Endothelial cell of umbilical vein (primary cell): ENCODE measurements at places on chromosomes 1 and 21. TPM values are rescaled to one million over a fixed set of nuclear protein-coding genes. Genes with fewer than 3 reads are reported as not detected.

The LRRC38 gene
- polyA plus RNA-seq = not detected in 2 replicates

The TPTE gene
- not detected in 2 replicates for polyA plus RNA-seq

The C4BPB gene
- polyA plus RNA-seq = not detected in 2 replicates

The PKNOX1 gene
- 15.8 and 23.6 TPM in 2 replicates for polyA plus RNA-seq

The DTL gene
- 10.1 and 11.2 TPM in 2 replicates for polyA plus RNA-seq

The L1TD1 gene
- 0.01 TPM in 1 of 2 replicates, not detected in the other for polyA plus RNA-seq

The FTCD gene
- polyA plus RNA-seq = 0.06 TPM in 1 of 2 replicates, not detected in the other

The PLPPR5 gene
- not detected in 2 replicates for polyA plus RNA-seq

- no peak overlapping the region for H3K4me3 ChIP-seq
- DNase-seq = peak; percentile 41
- H3K27me3 ChIP-seq = peaks cover 1% of the 10 kb centered on the region
- H3K4me1 ChIP-seq = peaks cover 17% of the 10 kb centered on the region
Observed at GRCh38 chr1:206464456-206464964, 5.8 kb upstream of the IKBKE start.

- no peak overlapping the region for H3K4me3 ChIP-seq
- no peaks in the 10 kb centered on the region for H3K36me3 ChIP-seq
- no peaks in the 10 kb centered on the region for H3K27me3 ChIP-seq
- H3K27ac ChIP-seq = no peak overlapping the region
- H3K4me1 ChIP-seq = no peaks in the 10 kb centered on the region
Observed at GRCh38 chr1:186059311-186059710, 315.7 kb downstream of the TPR start.

DNA sequence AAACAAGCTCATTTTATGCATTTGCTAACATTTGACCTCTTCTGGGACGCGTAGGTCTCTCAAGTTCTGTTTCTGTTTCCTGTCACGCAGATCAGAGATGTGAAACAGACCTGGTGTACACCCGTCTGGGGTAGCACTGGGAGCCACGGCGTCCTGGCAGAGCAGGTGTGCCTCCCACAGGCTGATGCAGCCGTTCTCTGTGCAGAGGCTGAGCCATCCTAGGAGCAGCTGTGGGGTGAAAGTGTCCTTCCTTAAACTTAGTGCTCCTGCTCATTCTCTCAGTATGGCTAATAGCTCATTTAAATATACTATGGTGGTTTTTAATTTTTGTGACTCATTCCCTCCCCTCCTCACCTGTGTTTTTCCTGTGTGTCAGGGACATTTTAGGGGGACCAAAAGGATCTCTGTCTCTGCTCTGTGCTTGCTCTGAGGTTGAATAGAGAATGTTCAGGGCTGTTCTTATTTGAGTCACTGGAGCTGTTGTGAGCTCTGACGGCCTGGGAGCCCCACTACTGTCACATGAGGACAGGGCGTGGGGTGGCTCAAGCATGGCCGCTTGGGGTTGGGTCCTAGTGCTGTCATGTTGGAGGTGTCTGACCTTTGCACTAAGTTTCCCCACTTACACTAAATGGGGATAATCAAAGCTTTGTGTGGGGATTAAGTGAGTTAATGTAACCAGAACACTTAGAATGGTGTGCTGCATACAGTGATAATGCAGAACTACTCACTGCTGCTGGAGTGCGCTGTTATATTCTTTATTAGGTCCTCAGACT lies 43.0 kb downstream of the GALNT2 start:
- DNase-seq = no peak
- H3K27ac ChIP-seq = no peak overlapping the region
- H3K4me3 ChIP-seq = no peak overlapping the region

DNA sequence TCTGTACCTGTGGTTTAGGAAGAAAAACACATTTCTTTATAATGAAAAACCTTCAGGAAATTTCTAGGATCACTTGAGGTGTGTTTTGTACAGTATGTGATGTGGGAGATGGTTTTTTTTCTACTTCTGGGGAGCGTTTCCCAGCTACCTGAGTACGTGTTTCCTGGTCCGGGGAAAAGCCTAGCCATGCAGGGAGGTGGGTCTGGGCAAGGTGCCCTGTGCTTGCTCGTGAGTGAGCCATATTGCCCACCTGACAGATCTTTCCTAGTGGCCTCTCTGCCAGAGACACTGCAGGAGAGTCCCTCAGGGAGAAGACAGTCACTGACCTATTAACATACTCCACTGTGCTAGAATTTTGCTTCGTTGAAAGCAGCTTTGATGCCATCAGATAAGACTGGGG lies 41.3 kb downstream of the TRPM2 start:
- no peaks in the 10 kb centered on the region for H3K4me1 ChIP-seq
- no peaks in the 10 kb centered on the region for H3K27me3 ChIP-seq
- no peak overlapping the region for H3K27ac ChIP-seq
- no peaks in the 10 kb centered on the region for H3K36me3 ChIP-seq
- H3K4me3 ChIP-seq = no peak overlapping the region

DNA sequence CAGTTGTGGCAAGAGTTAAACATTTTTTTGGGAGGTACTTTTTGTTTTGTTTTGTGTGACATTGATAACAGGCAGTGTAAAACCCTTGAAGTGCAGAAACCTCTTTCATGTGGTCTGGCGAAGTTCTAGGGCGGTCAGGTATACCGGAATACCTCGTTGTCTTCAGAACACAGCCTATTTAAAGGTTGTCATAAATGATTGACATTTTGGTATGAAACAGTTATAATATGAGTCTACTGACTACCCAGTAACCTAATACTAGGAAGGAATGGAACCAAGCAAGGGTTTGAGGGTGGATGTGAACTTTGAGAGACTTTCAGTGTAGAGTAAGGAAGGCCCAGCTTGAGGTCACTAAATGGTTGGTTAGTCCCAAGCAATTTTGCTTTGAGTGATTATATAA lies 40.5 kb downstream of the PATJ start:
- DNase-seq = no peak
- H3K36me3 ChIP-seq = no peaks in the 10 kb centered on the region
- no peaks in the 10 kb centered on the region for H3K4me1 ChIP-seq
- H3K4me3 ChIP-seq = no peak overlapping the region
- H3K27me3 ChIP-seq = no peaks in the 10 kb centered on the region

DNA sequence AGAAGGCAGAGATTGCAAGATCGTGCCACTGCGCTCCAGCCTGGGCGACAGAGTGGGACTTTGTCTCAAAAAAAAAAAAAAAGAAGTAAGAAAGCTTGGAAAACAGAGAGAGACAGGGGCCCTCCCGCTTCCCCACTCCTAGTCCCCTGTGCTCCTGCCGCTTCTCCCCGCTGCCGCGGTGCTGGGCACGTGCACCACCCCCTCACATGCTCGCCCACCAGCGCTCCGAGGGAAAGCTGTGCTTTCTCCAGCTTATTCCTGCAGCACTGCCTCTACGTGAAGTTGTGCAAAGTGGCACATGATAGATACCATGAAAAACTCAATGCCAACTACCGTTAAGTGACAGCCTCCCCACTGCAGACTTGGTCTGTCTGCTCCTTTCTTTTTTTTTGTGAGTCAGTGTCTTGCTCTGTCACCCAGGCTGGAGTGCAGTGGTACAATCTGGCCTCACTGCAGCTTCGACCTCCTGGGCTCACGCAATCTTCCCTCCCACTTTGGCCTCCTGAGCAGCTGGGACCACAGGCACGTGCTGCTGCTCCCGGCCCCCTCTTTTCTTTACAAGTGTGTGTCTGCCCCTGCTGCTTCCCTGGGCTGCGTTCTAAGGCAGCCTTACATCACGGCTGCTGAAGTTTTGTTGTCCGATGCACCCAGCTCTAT lies 15.4 kb downstream of the SLX9 start:
- H3K27ac ChIP-seq = no peak overlapping the region
- H3K4me3 ChIP-seq = no peak overlapping the region
- DNase-seq = no peak
- H3K27me3 ChIP-seq = no peaks in the 10 kb centered on the region

- DNase-seq = peak; percentile 67
- peak within 1 kb of the TSS; percentile 21 for H3K4me3 ChIP-seq
- H3K27ac ChIP-seq = no peak within 1 kb of the TSS
Observed at GRCh38 chr1:65309304-65310077, at the start of gene DNAJC6. TSS of gene DNAJC6 (plus strand) at chr1:65309543. CDS start at chr1:65309746, 203 bp downstream.

GRCh38 chr1:112517231-112517630 lies 8.5 kb downstream of the WNT2B start:
- H3K27ac ChIP-seq = no peak overlapping the region
- no peak for DNase-seq
- no peaks in the 10 kb centered on the region for H3K27me3 ChIP-seq
- H3K4me1 ChIP-seq = peaks cover 3% of the 10 kb centered on the region
- H3K36me3 ChIP-seq = no peaks in the 10 kb centered on the region
- no peak overlapping the region for H3K4me3 ChIP-seq

GRCh38 chr21:19507682-19508260 lies 1104.2 kb upstream of the TMPRSS15 start:
- H3K27me3 ChIP-seq = no peaks in the 10 kb centered on the region
- no peak overlapping the region for H3K27ac ChIP-seq
- H3K36me3 ChIP-seq = no peaks in the 10 kb centered on the region
- DNase-seq = no peak
- no peaks in the 10 kb centered on the region for H3K4me1 ChIP-seq

DNA sequence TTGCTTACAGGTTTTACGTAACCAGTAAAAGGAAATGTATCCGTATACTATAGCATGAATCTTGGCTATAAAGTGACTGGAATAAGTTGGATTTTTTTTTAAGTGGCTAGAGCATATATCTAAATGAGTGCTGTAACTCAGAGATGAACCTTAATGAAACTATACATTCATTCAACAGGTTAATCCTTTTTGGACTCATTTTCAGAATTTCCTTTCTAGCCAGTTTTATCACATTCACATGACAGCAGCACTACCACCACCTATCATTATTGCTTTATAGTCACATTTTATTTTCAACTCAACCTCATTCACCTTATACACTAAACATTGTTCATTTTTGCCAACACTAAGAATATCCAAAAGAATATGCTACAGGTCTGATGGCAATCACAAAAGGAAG lies 30.6 kb downstream of the FRRS1 start:
- no peak overlapping the region for H3K27ac ChIP-seq
- H3K27me3 ChIP-seq = no peaks in the 10 kb centered on the region
- H3K4me1 ChIP-seq = no peaks in the 10 kb centered on the region
- no peaks in the 10 kb centered on the region for H3K36me3 ChIP-seq
- no peak overlapping the region for H3K4me3 ChIP-seq
- no peak for DNase-seq

DNA sequence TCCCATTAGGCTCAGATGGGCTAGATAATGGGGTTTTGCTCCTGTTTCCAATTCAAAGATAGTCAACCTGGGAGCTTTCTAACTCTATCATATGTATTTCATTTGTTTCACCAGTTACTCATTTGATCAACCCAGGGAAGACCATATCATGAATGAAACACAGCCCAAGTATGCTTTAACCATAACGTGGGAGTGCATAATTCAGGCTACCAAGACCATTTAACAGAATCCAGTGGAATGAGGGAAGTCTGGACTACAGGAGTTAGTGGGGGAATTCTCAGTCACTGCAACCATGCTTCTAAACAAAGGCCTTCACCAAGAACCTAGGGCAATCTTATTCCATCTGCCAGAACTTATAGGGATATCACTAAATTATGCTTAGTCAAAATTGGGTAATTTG lies 15.0 kb upstream of the SLC16A1 start:
- no peak for DNase-seq
- no peak overlapping the region for H3K27ac ChIP-seq
- H3K27me3 ChIP-seq = no peaks in the 10 kb centered on the region
- no peaks in the 10 kb centered on the region for H3K4me1 ChIP-seq
- H3K36me3 ChIP-seq = peaks cover 9% of the 10 kb centered on the region

DNA sequence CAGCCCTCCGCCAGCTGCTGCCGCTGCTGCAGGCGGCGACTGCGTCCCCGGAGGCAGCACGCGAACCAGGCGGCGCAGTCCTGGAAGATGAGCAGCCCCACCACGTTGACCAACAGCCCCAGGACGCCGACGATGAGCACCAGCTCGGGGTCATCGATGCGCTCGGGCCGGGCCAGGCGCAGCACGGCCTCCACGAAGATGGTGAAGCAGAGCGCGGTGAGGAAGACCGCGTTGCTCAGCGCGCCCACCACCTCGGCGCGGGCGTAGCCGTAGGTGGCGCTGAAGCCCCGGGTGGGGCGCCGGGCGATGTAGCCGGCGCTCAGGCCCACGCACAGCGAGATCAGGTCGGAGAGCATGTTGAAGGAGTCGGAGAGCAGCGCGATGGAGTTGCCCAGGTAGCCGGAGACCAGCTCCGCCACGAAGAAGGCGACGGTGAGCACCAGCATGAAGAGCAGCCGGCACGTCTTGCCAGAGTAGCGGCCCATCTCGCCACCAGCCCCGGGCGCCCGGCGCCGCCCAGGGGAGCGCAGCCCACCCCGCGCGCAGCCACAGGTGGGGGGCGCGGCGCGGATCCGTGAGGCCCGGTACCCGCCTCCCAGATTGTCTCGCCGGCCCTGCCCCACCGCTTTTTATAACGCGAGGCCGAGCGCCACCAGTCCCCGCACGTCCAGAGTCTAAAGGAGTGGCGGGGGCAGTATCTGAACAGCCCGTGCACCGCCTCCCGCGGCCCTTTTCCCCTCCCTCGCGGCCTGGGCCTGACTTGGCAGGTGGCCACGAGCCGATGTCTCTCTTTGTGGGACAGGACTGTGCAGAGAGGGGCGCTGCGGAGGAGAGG lies at the start of gene SLC30A10:
Gene SLC30A10, minus strand, starts transcription at position 602 of the 835 bp plus-strand sequence. Its CDS starts 117 bp downstream, at position 485.
- no peaks in the 10 kb centered on the region for H3K36me3 ChIP-seq
- peaks cover 26% of the 10 kb centered on the region for H3K27me3 ChIP-seq
- peak; percentile 9 for DNase-seq
- peak within 1 kb of the TSS; percentile 3 for H3K4me3 ChIP-seq
- H3K27ac ChIP-seq = no peak within 1 kb of the TSS

DNA sequence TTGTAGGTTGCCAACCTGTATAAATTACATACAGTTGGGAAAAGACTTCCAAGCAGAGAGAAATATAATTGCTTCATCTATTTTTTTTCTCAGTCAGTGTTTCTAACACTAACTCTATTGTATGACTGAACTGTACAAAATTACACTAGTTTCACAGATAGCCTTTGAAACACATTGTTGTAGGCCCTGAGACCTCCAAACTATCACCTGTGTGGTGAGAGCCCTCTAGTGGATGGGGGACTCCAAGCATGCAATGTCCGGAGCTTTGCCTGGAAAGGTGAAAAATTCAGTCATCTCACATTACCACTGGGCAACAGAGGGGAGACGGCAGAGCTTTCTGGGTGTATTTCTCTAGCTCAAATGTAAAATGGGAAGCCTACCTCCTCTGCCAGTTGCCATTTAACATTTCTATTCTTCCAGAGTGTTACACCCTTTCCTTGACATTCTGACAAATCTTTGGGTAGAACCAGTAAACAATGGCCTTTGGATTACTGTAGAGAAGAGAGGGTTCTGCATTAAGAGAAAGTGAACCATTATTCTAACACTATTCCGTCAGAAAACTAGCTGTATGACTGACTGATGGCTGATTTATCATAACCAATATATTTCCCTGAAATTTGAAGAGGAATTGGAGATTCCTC lies 212.2 kb downstream of the LYPLAL1 start:
- no peak overlapping the region for H3K27ac ChIP-seq
- peak; percentile 66 for DNase-seq
- H3K36me3 ChIP-seq = no peaks in the 10 kb centered on the region
- H3K4me3 ChIP-seq = no peak overlapping the region

GRCh38 chr1:217495249-217495648 lies 135.6 kb downstream of the GPATCH2 start:
- no peaks in the 10 kb centered on the region for H3K36me3 ChIP-seq
- no peak overlapping the region for H3K4me3 ChIP-seq
- no peak overlapping the region for H3K27ac ChIP-seq
- no peaks in the 10 kb centered on the region for H3K27me3 ChIP-seq

GRCh38 chr21:42247716-42248115 lies 28.8 kb downstream of the ABCG1 start:
- H3K36me3 ChIP-seq = no peaks in the 10 kb centered on the region
- DNase-seq = no peak
- no peak overlapping the region for H3K27ac ChIP-seq
